ENCODE measurements at places on chromosomes 3 and 15.

DNA sequence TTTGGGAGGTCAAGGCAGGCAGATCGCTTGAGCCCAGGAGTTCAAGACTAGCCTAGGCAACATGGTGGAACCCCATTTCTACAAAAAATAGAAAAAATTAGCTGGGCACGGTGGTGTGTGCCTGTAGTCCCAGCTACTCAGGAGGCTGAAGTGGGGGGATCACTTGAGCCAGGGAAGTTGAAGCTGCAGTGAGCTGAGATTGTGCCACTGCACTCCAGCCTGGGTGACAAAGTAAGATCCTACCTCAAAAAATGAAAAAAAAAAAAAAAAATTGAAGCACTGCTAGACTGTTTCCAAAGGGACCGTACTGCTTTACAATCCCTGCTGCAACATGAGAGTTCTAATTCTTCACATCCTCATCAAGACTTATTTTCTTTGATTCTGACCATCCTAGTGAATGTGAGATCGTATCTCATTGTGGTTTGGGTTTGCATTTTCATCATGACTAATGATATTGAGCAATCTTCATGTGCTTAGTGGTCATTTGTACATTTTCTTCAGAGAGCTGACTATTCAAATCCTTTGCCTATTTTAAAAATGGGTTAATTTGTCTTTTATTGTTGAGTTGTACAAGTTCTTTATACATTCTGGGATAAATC is 10.8 kb downstream of the CMTM8 start:
- DNase-seq = no peak

- no peak for DNase-seq
Observed at GRCh38 chr3:29268651-29269050, 12.2 kb upstream of the RBMS3 start.

DNA sequence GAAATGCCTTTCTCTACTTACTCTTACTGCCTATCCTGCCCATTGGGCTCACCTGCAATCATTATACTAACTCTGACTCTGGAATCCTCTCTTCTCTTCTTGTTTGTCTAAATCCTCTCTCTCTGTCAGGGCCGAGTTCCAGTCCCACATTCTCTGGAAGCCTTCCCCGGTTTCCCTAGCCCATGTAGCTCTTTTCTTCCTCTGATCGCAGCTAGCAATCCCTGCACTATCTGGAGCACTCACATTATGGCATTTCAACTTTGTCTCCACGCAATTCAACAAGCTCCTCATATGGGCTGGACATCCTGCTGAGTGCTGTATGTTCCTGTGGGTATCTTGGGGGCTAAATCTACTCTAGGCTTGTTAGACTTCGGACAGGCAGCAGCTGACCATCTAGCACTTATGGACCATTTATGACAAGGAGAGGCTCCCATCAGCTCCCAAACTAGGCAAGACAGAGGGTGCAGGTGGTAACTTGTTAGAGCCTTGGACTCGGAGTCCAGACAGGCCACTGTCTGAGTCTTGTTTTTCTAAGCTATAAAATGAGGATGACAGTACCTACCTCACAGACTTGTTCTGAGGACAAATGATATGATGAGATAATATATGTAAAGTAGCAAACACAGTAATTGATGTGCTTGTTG is 58.3 kb downstream of the EPHB3 start:
- no peak for DNase-seq

GRCh38 chr3:2156244-2156847 is 57.7 kb downstream of the CNTN4 start:
- no peak for DNase-seq

- no peak for DNase-seq
Observed at GRCh38 chr15:59251001-59251845, 44.6 kb downstream of the LDHAL6B start.

GRCh38 chr3:88220126-88220525 is 70.4 kb downstream of the C3orf38 start:
- DNase-seq = no peak

GRCh38 chr3:73381551-73381950 is 243.2 kb downstream of the PDZRN3 start:
- no peak for DNase-seq

- no peak for DNase-seq
Observed at GRCh38 chr15:89799011-89799911, 15.4 kb downstream of the ANPEP start.

- DNase-seq = no peak
Observed at GRCh38 chr3:10474275-10474646, 31.1 kb downstream of the ATP2B2 start.

GRCh38 chr3:183486472-183486871 is 58.1 kb upstream of the MCF2L2 start:
- no peak for DNase-seq

DNA sequence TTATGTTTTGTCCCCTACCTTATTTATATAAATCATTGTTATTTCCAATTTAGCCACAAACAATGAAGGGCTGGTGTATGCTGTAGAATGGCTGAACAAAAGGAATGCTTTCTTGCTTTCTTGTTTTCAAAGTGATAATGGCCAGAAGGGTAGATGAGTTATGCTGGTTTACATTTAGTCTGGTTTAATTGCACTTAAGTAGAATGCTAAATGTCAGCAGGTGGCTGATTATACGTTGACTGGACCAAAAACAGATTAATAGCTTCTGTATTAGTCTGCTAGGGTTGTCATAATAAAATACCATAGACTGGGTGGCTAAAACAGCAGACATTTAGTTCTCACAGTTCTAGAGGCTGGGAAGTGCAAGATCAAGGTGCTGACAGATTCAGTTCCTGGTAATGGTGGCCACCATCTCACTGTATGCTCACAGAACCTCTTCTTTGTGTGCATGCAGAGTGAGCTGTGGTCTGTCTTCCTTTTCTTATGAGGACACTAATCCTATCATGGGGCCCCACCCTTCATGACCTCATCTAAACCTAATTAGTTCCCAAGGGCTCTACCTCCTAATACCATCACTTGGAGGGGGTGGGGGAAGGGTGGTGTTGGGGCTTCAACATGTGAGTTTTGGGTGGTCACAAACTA is 17.1 kb upstream of the XIRP1 start:
- no peak for DNase-seq

- no peak for DNase-seq
Observed at GRCh38 chr3:153439780-153440179, 277.8 kb downstream of the RAP2B start.

- DNase-seq = no peak
Observed at GRCh38 chr3:77191640-77192039, 151.7 kb downstream of the ROBO2 start.

DNA sequence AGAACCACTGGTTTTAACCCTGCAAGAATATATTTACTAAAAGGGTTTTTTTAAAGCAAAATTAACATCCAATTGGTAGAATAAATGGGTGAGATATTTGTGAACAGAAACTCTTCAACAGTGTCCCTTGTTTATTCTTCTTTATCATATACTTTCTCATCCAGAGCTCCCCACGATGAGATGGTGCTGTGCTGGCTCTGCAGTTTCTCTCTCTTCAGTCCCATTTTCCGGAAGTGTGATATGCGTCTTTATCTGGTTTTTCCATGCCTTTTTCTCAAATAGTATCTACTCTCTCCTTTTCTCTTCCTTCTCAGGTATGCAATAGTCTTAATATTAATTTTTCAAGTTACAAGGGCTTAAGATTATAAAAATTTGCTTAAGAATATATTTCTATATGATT is 1.5 kb downstream of the EAF2 start:
- no peak for DNase-seq

- no peak for DNase-seq
Observed at GRCh38 chr3:180829409-180830405, 82.8 kb upstream of the FXR1 start.

- no peak for DNase-seq
Observed at GRCh38 chr3:105752791-105753415, 115.9 kb downstream of the CBLB start.

GRCh38 chr3:25038922-25039321 is 389.1 kb upstream of the RARB start:
- DNase-seq = no peak

- no peak for DNase-seq
Observed at GRCh38 chr3:149401926-149402310, 24.5 kb upstream of the TM4SF1 start.

Data from hippocampal formation (tissue), 2 donors.